Colonic mucosa (tissue), 4 donors: ENCODE measurements at places on chromosomes 2 and 18. TPM values are rescaled to one million over a fixed set of nuclear protein-coding genes. Genes with fewer than 3 reads are reported as not detected.

OST4 gene
- 272 TPM for total RNA-seq

B3GNT7 gene
- total RNA-seq, result 258 TPM

CHST9 gene
- 0.32 TPM for total RNA-seq

OSR1 gene
- 1.7 TPM for total RNA-seq

CHRND gene
- total RNA-seq, result not detected

IGFBP5 gene
- total RNA-seq, result 68.2 TPM

AQP12A gene
- total RNA-seq, result 9.0 TPM

UGT1A4 gene
- total RNA-seq, result 0.93 TPM

KIAA2012 gene
- total RNA-seq, result not detected

ST8SIA5 gene
- total RNA-seq, result 0.37 TPM

ANKRD62 gene
- total RNA-seq, result 0.40 TPM

COL3A1 gene
- total RNA-seq, result 119 TPM

CERS6 gene
- 56.7 TPM for total RNA-seq

PID1 gene
- total RNA-seq, result 30.2 TPM

IGFBP2 gene
- 177 TPM for total RNA-seq

PRKCE gene
- total RNA-seq, result 25.8 TPM

CRYGD gene
- not detected for total RNA-seq

HRH4 gene
- total RNA-seq, result 0.11 TPM

CXCR2 gene
- total RNA-seq, result 0.07 TPM

PLEKHB2 gene
- 128 TPM for total RNA-seq

TMEM17 gene
- total RNA-seq, result 0.74 TPM

TSPYL6 gene
- total RNA-seq, result not detected

CYTIP gene
- total RNA-seq, result 5.9 TPM

MBD5 gene
- 29.6 TPM for total RNA-seq

KCNE4 gene
- total RNA-seq, result 2.1 TPM

ANKRD30BL gene
- total RNA-seq, result not detected

RAX gene
- total RNA-seq, result not detected

CIDEA gene
- not detected for total RNA-seq

RIOK3 gene
- total RNA-seq, result 76.6 TPM

ALK gene
- total RNA-seq, result 0.19 TPM

PLB1 gene
- total RNA-seq, result 1.3 TPM

TMEM163 gene
- total RNA-seq, result not detected

ACMSD gene
- not detected for total RNA-seq

MATN3 gene
- 0.13 TPM for total RNA-seq

GPR45 gene
- total RNA-seq, result not detected

SLC4A5 gene
- 2.8 TPM for total RNA-seq

ST6GAL2 gene
- 1.7 TPM for total RNA-seq

NPPC gene
- not detected for total RNA-seq

HOXD9 gene
- 0.86 TPM for total RNA-seq

CCDC138 gene
- total RNA-seq, result 8.0 TPM

OXER1 gene
- 1.3 TPM for total RNA-seq

ZNF142 gene
- 14.8 TPM for total RNA-seq

LYG2 gene
- total RNA-seq, result not detected

CYS1 gene
- 2.5 TPM for total RNA-seq

FZD7 gene
- total RNA-seq, result 13.9 TPM

BOLL gene
- total RNA-seq, result not detected

LRATD1 gene
- total RNA-seq, result 227 TPM

PJVK gene
- 0.96 TPM for total RNA-seq

SERPINB8 gene
- total RNA-seq, result 20.1 TPM

CXCR1 gene
- total RNA-seq, result 0.13 TPM

CDH2 gene
- total RNA-seq, result 1.4 TPM

RUFY4 gene
- total RNA-seq, result not detected

PPIL3 gene
- total RNA-seq, result 32.8 TPM

ATP6V1B1 gene
- total RNA-seq, result not detected

RAB12 gene
- total RNA-seq, result 11.2 TPM

DQX1 gene
- total RNA-seq, result 34.2 TPM

CAVIN2 gene
- 12.7 TPM for total RNA-seq

SOWAHC gene
- total RNA-seq, result 22.1 TPM
